ENCODE measurements at places on chromosomes 12 and 14.

- peak; percentile 8 for DNase-seq
Observed at GRCh38 chr12:66279123-66279712, 23.1 kb upstream of the HELB start.

GRCh38 chr12:89134213-89134770 lies 218.0 kb downstream of the DUSP6 start:
- no peak for DNase-seq

- no peak for DNase-seq
Observed at GRCh38 chr12:115044073-115044472, 360.1 kb upstream of the TBX3 start.

GRCh38 chr12:51000245-51000644 lies 25.9 kb downstream of the SLC11A2 start:
- peak; percentile 18 for DNase-seq

DNA sequence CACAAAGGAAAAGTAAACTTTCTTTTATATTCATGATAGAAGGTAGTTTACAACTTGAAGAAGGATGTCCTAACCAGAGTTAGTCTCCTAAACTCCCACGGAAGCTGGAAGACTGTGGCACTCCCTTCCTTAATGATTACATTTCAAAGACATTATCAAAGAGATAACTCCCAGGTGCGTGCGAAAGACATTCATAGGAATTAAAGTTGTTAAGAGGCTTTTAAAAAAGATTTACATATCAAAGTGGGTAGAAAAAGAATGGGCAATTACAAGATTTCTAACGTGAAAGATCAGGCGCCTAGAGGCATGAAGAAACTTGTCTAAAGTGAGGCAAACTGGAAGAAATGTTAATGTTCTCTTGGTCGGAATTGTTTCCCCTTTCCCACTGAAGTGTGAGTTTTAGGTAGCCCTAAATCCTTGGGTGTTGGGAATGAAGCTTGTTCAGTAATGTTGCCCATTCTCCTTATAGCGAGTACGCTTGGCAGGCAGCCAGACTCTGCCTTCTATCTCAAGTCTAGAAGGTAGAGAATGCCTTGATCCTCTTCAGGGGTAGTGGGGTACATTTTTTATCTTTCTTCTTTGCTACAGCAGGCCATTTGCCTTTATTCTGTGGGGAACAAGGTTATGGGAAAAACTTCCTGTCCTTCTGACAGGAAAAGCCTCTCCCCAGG lies 642.0 kb downstream of the SLC6A15 start:
- no peak for DNase-seq

DNA sequence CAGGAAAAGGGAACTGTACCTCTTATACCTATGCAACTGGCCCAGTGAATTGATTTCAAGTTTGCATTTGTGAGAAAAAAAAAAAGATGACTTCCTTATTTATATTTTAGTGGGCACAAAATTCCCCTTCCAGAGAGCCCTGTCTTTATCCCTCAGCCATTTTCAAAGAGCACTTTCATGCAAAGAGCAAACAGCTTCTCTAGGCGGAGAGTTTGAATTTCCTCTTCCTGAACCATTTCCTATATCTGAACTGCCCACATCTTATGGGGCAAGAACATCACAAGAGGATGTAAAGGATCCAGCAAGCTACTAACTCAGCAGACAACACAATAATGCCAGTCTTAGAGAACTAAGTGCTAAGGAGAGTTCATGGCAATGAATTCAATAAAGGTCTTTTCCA lies 22.3 kb upstream of the PLXNC1 start:
- DNase-seq: no peak

DNA sequence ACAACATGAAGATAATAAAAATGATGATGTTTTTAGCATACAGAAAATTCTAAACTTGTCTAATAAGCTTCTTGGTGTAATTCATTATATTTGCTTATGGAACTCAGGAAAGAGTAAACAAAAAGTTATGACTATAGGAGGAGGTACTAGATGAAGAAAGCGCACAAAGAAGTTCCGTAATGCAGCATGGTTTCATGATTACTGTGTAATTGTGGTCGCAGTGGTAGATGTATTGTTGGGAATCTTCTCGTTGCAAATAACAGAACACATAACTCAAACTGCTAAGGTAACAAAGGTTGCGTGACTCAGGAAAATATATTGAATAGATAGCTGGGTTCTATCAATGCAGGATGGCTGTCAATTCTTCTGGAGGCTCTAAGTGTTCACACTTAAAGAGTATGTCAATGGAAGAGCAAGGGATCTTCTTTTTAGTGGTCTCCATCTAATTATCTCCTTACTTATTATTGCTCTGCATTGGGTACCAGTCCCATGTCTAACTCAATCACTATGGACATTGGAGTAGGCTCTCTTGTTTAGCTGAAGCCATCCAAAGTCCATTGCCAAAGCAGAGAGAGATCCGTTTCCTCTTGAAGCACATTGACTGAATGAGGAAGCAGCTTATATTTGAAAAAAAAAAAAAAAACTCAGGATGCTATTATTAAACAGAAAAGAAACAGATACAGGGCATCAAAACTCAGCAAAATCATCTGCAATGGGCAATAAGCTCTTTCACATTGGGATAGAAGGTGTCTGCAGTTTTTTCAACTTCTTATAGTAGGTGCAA lies 283.4 kb upstream of the ATP2B1 start:
- DNase-seq: no peak

GRCh38 chr12:109857715-109858114 lies 22.6 kb downstream of the GLTP start:
- no peak for DNase-seq

GRCh38 chr12:11183011-11183410 lies 3.7 kb downstream of the TAS2R42 start:
- no peak for DNase-seq

DNA sequence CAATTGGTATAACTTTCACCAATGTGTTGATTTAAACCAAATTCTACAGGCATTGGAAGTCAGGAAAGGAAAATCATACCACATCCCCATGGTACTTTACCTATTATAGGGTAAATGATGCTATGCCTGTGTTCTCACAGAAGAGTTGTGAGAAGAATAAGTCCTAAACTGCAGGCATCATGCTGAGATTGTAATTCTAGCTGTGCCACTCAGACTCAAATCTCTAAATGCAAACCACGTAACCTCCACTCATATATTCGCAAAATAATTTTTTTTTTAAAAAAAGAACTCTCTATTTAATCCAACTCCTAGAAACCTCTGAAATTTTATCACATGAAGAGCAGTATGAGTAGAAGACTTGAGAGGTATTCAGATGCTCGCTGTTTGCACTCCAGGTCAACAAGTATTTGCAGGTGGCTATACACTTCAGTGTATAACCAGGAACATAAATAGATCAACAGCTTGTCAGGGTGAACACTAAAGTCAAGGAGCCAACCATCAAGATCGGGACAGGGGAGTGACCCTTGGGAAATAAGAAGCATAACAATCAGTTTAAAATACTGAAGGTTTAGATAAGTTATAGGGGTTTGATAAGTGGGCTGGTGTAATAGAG lies 110.1 kb downstream of the SLC25A21 start:
- DNase-seq: no peak

DNA sequence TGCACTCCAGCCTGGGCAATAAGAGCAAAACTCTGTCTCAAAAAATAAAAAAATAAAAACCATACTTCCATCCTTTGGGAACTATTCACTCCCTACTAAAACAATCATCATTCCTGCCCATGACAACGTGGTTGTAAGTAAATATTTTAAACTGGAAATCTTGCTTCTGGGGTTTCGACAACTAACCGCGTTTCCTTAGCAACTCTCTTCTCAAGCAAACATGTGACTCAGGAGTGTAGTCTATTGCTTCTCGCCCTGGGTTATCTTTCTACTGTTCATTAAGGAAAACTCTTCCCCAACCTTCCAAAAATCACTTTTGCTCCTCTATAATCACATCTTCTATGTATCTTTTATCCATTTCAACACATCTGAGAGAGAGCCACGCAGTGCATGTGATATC lies 21.8 kb downstream of the APPL2 start:
- DNase-seq: peak; percentile 95

DNA sequence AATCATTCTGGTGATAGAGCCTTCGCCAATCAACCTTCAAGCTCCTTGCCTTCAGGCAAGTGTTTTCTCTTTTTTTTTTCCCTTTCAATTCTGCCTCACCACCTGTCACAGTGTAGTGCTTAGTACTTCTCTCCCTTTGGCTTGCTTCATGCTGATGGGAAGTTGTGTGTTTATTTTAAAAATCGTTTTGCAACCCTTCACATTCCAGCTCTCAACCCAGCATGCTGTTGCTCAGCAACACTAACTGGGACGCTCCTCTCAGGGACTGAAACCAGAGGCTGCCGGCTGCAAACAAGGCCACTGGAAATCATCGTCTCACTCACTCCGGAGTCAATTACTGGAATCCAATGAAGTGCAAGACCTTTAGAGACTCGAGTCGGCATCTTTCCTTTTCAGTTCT lies 342.7 kb downstream of the PRKD1 start:
- peak; percentile 89 for DNase-seq

- no peak for DNase-seq
Observed at GRCh38 chr14:68295316-68295816, 475.8 kb downstream of the RAD51B start.

- DNase-seq: no peak
Observed at GRCh38 chr12:116955382-116956021, 44.8 kb downstream of the FBXW8 start.

GRCh38 chr14:44317441-44317746 lies 189.7 kb downstream of the FSCB start:
- no peak for DNase-seq

DNA sequence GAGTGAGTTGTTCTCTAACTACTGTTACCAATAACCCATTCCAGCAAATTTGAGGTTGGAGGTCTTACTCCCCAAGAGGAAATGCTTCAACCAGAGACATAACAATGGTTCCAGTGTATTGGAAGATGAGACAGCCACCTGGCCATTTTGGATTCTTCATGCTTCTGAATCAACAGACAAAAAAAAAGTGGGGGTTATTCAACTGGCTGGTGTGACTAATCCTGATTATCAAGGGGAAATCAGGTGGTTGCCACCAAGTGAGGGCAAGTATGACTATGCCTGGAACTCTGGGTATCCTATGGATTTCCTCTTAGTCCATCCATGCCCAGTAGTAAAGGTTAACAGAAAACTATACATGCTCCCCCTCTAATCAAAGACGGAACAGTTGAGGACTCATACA lies 29.9 kb upstream of the ZNF641 start:
- DNase-seq: no peak

DNA sequence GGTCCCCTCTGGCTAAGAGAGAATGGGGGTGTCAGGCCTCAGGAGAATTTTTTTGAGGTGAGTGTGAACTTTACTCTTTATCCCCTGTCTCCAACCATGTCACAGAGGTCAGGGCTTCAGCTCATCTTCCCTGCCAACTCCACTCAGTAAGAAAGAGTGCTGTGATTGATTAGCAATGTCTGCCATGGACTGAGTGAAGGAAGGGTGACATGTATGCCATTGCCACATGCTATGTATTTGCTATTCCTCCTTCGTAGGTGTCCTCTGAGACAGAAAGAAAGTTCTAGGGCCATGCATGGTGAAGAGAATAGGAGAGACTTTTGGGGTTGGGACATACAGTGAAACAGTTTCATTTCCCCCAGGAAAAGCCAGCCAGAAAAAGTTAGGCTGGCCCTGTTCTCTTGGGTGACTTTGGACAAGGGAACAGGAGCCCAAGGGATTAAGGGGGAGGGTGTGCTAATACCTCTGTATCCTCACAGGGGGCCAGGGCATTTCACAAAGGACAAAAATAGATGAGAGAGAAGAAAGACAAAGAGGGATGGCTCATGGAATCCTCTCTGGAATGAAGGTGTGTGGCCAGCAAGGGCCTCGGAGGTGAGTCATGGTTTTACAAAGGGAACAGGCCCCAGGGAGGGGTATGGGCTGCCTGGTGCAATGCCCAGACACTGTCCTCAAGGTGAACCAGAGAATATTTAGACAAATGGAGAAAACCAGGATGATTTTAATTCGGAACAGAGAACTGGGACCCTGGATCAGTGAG lies 13.9 kb upstream of the MYL2 start:
- no peak for DNase-seq

DNA sequence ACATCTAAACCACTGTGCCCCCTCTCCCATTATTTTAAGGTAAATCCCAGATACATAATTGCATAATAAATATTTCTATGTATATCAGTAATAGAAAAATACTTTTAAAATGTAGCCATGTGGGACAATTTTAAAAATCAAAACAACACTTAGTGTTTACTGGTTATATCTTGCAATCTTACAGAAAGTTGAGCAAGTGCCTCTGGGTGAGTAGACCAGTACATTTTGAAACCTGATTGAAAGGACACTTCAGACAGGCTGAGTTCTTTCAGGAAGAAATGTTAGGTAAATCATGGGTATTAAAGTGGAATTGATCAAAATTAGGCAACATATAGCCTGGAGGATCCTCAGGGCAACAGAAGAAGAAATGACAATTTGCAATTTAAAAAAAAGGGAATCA lies 7.2 kb downstream of the SLC38A4 start:
- no peak for DNase-seq

- DNase-seq: no peak
Observed at GRCh38 chr12:53868511-53868986, 70.1 kb upstream of the HOXC13 start.

DNA sequence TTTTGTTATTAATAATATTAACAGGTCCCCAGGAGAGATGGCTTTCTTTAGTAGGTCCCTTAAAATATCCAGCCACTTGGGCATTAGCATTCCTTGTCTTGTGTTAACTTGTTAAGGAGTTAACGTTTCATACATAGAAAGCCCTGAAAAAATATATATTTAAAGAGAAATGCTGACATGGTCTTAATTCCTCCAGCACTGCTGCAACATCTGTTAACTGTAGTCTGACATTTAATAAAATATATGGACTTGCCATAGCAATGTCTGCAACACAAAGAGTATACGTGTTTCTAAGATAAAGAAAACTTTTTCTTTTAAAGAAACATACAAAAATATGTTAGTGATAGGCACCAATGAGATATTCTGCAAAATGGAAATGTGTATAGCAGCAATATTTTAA lies 10.0 kb downstream of the SLC38A4 start:
- no peak for DNase-seq

DNA sequence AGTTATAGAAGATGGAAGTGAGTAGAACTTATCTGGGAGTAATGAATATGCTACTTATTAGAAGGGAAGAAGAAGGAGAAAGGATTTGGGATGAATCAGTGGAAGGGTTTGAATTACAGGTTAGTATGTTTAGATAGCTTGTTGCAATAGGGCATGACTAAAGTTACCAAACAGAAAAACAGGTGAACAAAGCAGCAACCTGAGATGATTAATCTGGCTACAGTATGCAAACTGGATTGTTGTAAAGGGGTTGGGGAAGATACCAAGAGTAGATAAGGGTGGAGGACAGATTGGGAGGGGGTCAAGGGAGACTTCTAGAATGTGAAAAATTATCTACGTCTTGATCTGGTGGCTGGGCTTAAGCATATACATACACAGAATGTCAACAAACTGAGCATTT lies 73.4 kb upstream of the CLEC14A start:
- DNase-seq: no peak

GRCh38 chr12:68613209-68613904 lies 2.7 kb downstream of the RAP1B start:
- DNase-seq: no peak

DNA sequence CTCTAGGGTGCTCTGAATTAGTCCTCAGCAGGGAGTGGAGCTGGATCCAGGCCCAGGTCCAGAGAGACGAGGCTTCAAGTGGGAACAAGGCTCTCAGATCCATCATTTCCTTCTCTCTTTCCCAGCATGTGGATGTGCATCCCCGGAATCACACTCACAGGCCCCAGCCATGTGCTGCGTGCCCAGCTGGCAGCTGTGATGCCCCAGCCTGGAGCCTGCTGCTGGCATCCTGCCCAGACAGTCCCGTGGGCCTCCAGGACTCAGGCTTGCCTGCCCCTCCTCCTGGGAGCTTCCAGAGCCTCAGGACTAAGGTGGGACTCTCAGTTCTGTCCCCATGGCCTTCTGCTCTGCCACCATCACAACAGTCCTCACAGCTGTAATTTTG lies 6.2 kb upstream of the KRT84 start:
- no peak for DNase-seq

- DNase-seq: peak; percentile 6
Observed at GRCh38 chr12:40446385-40446784, 221.6 kb downstream of the LRRK2 start.

All from stromal cell of bone marrow (primary cell).